ENCODE measurements at places on chromosomes 1 and 21.

- DNase-seq: no peak
Observed at GRCh38 chr1:16109571-16109970, 36.1 kb upstream of the FAM131C start.

DNA sequence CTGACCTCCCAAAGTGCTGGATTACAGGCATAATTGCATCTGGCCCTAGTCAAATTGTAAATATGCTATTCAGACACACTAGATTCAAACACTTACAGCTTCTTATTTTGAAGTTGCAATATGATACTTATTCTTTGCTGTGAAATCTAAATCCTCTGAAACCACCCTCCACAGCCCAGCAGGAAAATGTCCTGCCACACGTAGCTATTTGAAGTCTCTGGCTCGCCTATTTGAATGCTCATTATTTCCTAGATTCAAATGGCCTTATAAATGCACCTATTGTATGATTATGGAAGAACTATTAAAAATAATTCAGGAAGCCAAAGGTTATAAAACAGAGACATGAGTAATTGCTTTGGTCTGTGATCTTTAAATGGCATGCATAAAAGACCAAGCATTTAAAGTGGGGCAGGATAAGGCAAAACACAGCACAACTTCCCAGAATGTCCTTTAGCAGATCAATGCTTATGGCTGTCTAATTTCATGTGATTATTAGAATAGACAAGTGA is 26.6 kb upstream of the FBXO28 start:
- no peak for DNase-seq

GRCh38 chr1:37673920-37674319 is 18.4 kb upstream of the CDCA8 start:
- DNase-seq: no peak

DNA sequence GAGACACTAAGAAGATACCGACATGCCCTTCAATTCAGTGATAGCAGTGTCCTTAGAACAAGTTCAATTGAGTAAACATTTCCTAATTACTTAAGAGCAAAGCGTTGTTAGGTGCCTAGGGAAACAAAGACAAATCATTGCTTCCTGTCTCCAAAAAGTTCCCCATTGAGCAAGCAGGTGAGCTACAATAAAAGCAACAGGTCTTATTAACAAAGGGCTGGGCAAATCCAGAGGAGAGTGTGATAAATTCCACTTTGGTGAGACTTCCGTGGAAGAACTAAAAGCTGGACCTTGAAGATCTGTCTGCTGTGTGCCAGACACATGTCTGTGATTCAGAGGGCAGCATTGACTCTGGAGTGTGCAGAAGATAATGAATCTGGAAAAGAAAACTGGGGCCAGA is 1.9 kb upstream of the TUT4 start:
- DNase-seq: no peak

- DNase-seq: no peak
Observed at GRCh38 chr1:34840426-34840825, 19.1 kb downstream of the SMIM12 start.

GRCh38 chr1:106080608-106081325 is 975.7 kb upstream of the PRMT6 start:
- no peak for DNase-seq

DNA sequence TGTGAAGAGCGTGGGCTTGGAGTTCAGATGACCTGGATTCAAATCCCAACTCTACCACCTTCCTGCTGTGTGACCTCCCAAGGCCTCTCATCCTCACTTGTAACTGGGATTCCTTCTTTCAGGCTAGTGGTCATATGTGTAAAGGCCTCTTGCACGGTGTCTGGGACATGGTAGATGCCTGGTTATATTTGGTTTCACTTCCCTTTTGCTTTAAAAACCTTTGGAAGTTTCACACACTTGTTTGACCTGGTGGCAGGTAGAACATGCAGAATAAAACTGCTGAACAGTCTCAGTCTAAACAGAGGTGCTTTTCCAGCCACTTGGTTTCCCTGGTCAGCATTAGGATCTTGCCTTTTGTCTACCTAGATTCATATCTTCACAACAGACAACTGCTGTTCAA is 37.0 kb upstream of the RCAN3 start:
- no peak for DNase-seq

DNA sequence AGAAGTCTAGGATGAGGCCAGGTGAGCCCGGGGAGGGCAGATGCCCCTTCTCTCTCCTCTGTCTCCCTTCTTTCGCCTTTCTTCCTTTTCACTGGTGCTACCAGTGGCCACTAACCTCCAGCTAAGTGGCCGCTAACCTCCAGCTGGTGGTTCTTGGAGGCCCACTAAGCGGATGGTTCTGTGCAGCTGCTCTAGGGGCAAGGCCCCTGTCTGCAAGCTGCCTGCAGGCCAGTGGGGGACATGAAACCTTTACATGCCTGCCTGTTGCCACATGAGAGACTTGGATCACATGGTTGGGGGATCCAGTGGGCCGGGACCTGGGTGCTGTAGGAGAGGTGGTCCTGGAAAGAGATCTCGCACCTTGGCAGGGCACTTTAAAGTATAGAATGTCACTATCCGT is 17.7 kb downstream of the IKBKE start:
- no peak for DNase-seq

GRCh38 chr1:113534130-113534817 is 144.0 kb downstream of the MAGI3 start:
- no peak for DNase-seq

DNA sequence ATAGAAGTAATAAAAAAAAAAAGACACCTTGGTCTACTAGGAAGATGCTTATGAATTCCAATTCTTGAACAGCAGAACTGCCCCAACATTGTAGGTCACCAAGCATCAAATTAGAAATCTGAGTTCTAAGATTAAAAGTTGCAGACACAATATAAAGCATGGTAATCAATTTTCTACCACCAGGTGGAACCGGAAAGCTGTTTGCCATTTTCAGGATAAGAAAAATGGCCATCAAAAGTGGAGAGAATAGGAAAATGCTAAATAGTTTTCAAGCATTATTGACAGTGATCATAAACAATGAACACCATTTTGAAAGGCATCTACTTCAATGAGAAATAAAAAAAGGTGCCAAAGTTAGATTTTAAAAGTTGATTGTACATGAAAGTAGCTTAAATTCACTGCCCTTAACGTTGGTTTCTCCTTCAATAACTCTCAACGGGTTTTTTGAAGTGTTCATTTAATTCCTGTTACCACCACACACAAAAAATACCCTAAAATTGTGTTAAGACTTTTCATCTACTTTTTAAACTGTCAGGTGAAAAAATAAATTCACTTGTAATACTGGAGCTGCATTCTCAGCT is 252.9 kb downstream of the KCNT2 start:
- DNase-seq: peak; percentile 9

- peak; percentile 97 for DNase-seq
Observed at GRCh38 chr1:31483012-31483946, 70.3 kb downstream of the SERINC2 start.

GRCh38 chr1:229579059-229579673 is 20.7 kb upstream of the ABCB10 start:
- DNase-seq: peak; percentile 82

Measured in suppressor macrophage treated with lipopolysaccharide for 4 hours (primary cell).